SJSA1 (cell line): ENCODE measurements at places on chromosomes 5 and 9.

DNA sequence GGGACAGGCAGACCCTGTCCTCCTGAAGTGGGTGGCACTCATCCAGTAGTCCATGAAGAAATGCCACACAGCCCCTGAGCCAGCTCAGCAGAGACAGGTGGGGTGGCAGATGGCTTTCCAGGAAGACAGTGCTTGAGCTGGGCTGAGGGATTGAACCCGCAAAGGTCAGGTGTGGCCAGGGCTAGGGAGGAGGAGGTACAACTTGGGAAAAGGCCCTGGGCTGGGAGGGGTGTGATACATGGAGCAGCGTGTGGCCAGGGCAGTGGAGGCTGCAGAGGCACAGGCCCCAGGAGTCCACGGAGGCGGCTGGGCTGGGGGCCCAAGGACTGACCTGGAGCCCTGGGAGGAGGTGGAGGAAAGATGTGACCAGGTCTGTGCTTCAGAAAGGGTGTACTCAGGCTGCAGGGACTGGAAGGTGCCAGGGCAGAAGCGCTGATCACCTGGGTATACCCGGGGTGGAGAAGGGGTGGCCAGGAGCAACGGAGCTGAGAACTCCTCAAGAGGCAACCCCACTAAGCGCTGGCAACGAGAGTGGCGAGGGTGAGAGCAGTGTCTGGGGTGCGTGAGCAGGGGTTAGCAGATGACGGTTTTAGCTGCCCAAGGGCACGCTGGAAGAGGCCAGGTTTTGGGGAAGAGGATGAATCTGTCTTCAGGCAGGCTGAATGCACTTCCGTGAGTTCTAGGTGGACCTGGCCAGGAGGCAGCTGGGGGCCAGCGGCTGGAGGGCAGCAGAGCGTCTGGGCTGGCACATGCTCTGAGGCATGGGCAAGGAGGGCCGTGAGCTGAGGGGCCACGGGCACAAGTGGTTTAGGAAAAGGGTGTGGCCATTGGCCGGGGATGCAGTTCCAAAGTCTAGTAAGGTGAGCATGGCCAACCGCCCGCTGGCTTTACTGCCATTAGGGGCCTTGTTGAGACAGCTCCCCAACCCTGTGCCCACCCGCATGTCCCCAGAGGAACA, 3.9 kb upstream of the RABL6 start:
- DNase-seq = no peak

- DNase-seq = peak; percentile 92
Observed at GRCh38 chr5:72107131-72107900, at the start of gene MAP1B. Gene MAP1B, plus strand, starts transcription at chr5:72107475. Its CDS starts 57 bp downstream, at chr5:72107532.

DNA sequence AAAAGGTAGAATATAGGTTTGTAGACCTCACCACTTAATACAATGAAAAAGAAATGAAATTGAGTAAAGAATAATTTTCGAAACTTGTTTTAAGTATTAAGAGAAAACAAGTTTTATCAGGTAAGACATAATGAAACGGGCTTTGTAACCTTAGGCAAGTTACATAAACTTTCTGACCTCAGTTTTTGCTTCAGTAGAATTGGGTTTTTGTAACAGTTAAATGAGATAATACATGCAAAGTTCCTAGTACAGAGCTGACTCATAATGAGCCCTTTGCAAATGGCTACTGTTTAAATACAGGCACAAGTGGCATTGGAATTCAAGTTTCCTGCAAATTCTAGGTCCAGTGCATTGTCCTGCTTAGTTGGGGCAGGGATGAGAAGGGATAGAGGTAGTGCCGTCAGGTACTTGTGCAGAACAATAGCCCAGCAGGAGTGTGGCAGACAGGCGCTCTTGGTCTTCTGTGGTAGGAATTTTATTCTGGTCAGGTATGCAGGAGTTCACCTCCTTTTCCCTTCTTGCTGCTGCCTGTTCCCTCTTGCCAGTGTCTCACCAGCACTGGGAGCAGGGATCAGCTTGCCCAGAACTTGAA, 203.8 kb downstream of the PBX3 start:
- no peak for DNase-seq

GRCh38 chr5:107486489-107486888, 184.2 kb downstream of the EFNA5 start:
- no peak for DNase-seq

GRCh38 chr9:30796764-30797163, 1587.7 kb upstream of the ACO1 start:
- no peak for DNase-seq

- DNase-seq = no peak
Observed at GRCh38 chr5:4093236-4093635, 497.6 kb downstream of the IRX1 start.

- no peak for DNase-seq
Observed at GRCh38 chr9:13567833-13568232, 288.3 kb upstream of the MPDZ start.

- no peak for DNase-seq
Observed at GRCh38 chr5:67465537-67466207, 269.1 kb upstream of the CD180 start.

GRCh38 chr9:35945341-35946018, 12.5 kb downstream of the OR2S2 start:
- DNase-seq = peak; percentile 76

DNA sequence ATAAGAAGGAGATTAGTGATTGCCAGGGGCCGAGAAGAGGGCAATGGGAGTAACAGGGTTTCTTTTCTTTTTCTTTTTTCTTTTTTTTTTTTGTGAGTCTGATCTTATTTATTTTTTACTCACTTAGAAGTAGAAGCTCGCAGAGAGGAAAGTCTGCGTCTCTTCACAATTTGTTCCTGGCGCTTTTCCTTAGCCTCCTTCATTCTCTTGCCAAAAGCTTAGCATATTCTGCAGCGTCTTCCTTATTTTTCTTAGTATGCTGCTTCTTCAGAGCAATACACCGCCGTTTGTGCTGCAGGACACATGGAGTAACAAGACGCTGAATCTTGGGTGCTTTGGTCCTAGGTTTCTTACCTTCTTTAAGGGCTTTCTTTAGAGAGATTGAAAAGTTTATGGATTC, 30.3 kb upstream of the DENND4C start:
- no peak for DNase-seq

DNA sequence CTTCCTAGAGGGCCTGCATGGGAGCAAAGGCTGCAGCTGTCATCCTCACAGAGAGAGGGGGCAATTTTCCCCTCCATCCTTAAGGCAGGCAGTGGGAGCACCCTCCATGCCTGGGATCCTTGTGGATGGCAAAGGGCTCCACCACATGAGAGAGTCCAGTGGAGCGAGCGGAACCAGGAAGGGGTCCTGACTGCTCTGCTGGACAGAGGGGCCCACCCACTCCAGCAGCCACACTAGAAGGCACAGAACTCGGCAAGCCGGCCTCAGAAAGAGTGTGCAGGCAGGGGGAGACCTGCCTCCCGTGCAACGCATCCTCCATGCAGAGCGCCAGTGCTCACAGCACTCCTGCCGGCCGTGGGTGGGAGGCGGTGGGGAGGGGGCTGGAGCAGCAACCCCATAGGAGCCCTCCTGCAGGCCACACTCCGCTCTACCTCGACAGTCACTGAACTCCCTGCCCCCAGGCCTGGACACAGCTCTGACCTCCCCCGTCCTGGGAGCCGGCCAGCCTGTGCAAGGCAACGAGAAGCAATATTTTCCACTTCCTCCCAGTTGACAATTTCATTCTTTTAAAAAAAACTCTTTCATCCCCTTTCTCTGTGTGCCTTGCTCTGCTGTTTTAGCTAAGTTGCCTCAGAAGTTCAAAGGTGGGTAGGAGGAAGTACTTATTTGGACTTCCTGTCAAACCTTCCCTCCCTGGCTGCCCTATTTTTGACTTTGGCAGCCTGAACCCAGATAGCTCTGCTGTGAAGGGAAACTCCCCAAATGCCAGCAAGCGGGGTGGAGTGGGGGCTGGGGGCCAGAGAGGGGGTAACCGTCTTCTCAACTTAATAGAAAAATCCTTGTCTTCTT, 5.3 kb upstream of the LCP2 start:
- no peak for DNase-seq

DNA sequence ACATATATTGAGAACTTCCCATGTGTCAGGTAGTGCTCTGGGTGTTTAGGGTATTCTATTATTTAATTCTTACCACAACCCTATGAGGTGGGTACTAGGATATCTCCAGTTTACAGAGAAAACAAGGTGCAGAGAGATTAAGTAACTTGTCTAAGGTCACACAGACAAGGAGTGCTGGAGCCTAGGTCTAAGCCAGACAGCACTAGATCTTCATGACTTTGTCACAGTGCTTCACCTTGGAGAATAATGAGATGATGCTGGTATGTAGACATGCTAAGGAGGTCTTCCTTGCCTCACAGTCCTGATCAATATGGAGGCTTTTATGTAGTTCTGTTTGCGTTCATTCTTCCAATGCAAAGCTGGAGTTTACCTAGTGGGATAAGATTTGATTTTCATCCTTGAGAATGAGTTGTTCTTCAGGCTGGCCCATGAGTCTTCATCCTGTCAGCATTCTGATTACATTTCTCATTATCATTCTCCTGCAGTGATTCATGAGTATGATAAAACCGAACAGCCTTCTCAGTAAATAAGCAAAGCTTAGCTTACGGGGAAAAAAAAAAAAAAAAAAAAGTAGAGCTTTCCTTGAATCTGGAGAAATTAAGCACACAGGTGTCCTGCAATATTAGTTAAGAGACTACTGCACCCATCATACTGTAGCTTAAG, 176.3 kb downstream of the C9orf152 start:
- peak; percentile 73 for DNase-seq

- DNase-seq = no peak
Observed at GRCh38 chr5:158385982-158386381, 527.0 kb upstream of the CLINT1 start.

DNA sequence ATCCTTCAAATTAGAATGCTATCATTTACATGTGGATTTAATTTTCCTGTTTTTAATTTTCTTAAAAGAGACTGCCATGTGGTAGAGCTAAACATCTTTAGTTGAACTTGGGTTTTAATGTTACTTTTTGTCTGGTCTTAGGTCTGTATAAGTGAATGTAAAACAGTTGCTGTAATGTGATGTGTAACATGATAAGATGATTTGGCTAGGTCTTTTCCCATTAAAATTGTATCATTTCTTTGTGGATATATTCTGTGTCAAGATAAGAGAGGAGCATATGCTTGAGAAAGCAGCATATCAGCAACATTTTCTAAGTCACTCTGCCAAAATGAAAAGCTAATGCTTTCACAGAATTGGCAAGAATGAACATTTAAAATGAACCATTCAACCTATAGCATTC, 18.5 kb downstream of the TMEM167A start:
- DNase-seq = no peak

DNA sequence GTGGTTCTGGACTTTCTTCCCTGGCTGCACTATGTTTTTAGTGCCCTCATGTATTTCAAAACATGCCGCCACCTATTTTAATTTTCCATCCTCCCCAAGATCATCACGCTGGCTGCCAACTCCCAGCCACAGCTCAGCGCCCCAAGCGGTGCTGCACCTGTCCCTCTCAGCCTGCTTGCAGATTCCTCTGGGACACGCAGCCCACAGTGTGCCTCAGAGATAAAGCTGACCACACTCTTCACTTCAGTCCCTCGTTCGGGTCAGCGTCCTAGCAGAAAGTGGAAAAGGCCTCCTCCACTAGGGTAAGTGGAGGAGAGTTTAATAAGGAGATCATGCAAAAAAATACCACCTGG, 56.2 kb upstream of the CKS2 start:
- DNase-seq = no peak

DNA sequence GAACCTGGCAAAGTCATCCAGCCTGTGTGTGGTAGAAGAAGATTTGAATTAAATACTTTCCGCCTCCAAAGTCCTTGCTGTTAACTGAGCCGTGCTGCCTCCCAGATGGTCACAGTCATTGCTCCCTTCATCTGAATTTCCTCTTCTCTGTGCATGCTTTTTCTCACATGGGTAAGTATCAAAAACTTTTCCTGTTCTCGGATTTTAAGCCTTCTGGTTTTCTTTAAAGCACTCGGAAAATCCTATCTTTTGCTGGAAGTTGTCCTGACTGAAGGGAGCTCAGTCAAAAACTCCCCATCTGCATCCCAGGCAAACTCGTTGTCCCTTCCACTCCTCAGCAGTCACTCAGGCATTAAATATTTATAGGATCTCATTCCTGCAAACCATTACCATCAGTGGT, 290.0 kb upstream of the PIK3R1 start:
- DNase-seq = no peak

- no peak for DNase-seq
Observed at GRCh38 chr9:34508951-34509350, 13.8 kb downstream of the ENHO start.

GRCh38 chr9:114050226-114050568, 27.9 kb downstream of the AMBP start:
- no peak for DNase-seq

- DNase-seq = no peak
Observed at GRCh38 chr9:133352635-133353340, 3.5 kb downstream of the SURF1 start.
